ENCODE measurements at places on chromosomes 7 and 10. TPM values are rescaled to one million over a fixed set of nuclear protein-coding genes. Genes with fewer than 3 reads are reported as not detected.

DNA sequence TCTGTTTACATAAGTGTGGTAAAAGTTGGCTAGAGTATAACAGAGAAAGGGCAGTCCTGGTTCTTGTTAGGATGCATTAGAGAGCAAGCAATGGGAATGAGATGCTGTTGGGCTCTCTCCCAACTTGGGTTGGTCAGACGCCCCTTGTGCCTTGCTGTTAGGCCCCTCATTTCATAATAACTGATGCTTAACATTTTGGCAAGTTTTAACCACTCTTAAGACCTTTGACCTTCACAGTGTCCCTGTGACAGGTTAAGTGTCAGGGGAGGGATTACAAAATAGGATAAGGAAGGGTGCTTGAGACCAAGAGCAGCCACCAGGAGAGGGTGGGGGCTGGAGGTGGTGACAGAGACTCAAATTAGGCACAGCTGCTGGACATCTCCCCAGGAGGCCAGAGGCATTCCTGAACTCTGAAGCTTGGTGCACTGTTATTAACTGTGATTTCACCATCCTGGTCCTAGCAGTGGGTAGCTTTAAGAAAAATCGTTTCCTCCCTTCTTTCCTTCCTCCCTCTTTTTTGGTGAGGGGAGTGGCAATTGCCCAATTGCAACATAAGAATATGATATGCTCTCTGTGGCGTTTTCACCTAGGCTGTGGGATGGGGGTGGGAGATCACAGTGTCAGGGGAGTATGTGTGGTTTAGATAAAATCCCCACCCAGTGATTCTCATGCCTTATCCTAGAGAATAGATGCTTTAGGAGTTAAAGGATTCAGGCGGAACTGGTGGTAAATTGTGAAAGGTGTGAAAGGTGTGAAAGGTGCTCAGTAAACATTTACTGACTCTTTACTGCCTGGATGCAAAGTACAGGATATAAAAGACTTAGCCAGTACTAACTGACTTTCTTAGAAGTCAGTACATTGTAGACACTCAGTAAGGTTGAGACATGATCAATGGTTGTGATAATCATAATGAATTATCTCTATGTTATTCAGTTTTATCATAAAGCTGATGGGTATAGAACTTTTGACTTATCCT lies 270.5 kb downstream of the BICC1 start:
- peak; percentile 55 for DNase-seq

DNA sequence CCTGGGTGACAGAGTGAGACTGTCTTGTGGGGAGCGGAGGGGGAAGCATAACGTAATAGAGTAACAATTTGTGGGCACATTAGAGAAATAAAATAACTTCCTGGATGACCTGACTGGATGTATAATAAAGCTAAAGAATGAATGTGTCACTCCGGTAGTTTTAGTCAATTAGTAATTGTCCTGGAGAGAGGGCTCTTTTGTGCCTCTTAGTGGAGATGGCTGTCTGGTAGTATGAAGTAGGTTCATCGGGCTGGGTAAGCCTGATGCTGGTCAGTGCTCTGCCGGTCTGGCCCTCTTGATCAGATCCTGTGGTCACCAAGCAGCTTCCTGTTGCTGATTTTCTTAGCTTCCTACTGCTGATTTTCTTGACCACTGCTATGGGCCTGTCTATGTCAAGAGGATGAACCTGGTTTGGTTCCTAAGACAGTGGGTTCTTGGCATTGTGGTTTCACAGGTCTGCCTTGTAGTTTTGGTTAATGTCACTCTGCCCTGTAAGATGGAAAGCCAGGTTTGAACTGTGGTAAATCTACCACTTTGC lies 34.1 kb downstream of the ZRANB1 start:
- DNase-seq = no peak

GRCh38 chr7:25289518-25289917 lies 61.2 kb upstream of the NPVF start:
- DNase-seq = no peak

DNA sequence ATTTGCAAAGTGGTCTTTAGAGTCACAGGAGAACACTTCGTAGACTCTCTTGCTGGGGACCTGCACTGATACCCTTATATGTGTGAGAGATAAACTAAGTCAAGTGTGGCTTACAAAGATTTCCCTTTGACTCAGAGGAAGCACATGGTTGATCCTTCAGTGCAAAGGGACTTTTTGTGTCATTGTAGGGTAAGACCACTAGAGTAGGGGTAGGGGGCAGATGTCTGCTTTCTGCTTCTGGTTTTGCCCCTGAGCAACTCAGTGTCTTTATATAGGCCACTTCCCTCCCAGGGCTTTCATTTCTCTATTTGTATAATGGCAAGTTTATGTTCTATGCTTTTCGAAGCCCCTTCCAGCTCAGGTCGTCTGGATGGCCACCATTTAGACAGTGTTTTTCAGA lies 281.7 kb downstream of the SORCS3 start:
- no peak for DNase-seq

GRCh38 chr7:99729486-99730237 lies 5.3 kb downstream of the CYP3A7 start:
- peak; percentile 81 for DNase-seq

DNA sequence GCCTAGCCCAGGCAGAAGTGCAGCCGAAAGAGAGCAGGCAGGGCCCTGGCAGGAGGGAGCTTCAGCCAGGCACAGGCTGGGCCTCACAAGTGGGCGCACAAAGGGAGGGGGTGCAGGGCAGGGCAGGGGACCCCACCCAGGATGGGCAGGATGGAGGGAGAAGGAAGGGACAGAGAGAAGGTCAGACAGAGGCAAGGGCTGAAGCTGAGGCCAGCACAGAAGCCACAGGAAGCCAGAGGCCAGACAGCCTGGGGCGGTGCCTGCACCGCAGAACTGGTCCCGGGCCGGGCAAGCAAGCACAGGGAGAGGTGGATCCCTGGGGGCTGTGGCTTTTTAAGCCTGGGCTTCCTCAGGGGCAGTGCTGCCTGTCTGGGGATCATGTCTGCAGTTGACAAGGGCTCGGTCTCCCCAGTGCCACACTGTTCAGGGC lies 16.7 kb downstream of the NOS3 start:
- no peak for DNase-seq

GRCh38 chr7:35705932-35706461 lies 11.1 kb upstream of the HERPUD2 start:
- DNase-seq = no peak

DNA sequence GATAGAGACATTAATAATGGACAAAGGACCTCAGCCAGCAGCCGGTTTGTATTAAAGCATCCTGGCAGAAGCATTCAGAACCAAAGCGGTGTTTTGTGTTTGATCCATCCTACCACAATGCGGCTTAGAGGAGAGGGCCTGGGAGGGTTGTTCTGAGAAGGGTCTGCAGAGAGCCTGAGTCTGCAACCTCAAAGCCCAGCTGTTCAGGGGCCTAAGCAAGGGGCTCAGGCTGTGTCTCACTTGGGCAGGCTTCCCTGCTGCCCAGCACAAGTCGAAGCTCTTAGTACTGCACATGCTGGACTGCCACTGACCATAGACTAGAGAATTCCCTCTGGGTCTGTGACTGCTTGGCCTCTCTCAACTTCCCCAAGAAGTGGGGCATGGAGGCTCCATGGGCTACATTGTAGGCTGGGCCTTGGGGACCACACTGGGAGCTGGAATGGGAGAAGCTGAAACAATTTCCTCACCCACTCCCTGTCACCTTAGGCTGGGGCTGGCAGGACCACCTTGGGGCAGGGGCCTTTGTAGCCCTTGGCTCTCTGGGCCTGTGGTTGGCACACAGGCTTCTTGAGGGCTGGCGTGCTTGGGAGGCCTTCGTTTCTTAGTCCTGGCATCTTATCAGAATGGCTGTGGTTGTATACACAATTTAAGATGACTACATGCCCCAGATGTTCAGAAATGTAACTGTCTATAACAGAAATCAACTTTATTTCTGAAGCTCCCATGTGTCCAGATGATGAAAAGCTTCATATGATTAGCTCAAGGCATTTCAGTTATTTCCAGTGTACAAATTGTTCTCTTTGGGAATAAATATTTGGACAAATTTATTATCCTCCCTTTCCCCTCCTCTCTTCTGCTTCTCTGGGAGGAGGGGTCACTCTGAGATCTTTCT lies 44.5 kb downstream of the LRRC18 start:
- DNase-seq = no peak

- DNase-seq = no peak
Observed at GRCh38 chr7:66741-67140, 125.6 kb upstream of the FAM20C start.

GRCh38 chr7:45268013-45268412 lies 110.4 kb downstream of the RAMP3 start:
- no peak for DNase-seq

- peak; percentile 38 for DNase-seq
Observed at GRCh38 chr10:75211007-75211691, 553 bp downstream of the VDAC2 start.

The ADAM22 gene
- 5.9 TPM for polyA plus RNA-seq

The OR2A5 gene
- polyA plus RNA-seq = under 0.01 TPM

The TSPAN13 gene
- polyA plus RNA-seq = 189 TPM

The DDC gene
- polyA plus RNA-seq = 213 TPM

The CREB5 gene
- 12.9 TPM for polyA plus RNA-seq

The RADIL gene
- 2.1 TPM for polyA plus RNA-seq

The SH2B2 gene
- 1.6 TPM for polyA plus RNA-seq

The PNLIPRP2 gene
- 11.9 TPM for polyA plus RNA-seq

The GALNT17 gene
- polyA plus RNA-seq = 2.7 TPM

The OR2A12 gene
- polyA plus RNA-seq = 0.04 TPM

Data from large intestine (tissue), 12 donors.